Activated CD8-positive, alpha-beta memory T cell treated with anti-CD3 and anti-CD28 coated beads for 4 hours (primary cell): ENCODE measurements at places on chromosomes 4 and X.
A peak's percentile ranks its signal among the peaks of the same experiment; 100 is the strongest.

DNA sequence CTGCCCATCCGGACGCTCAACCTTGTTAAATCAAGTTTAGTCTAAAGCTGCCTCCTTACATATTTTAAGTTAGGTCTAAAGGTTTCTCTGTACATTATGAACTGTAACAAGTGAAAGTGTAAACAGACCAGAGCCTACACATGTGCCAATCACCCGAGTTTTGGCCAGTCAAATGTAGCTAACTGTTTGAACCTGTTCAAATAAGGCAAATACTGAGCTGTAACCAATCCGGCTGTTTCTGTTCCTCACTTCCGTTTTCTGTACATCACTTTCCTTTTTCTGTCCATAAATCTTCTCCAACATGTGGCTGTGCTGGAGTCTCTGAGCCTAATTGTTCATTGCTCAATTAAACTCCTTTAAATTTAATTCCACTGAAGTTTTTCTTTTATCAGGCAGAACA is 113.3 kb upstream of the SHISA3 start:
- DNase-seq = no peak

DNA sequence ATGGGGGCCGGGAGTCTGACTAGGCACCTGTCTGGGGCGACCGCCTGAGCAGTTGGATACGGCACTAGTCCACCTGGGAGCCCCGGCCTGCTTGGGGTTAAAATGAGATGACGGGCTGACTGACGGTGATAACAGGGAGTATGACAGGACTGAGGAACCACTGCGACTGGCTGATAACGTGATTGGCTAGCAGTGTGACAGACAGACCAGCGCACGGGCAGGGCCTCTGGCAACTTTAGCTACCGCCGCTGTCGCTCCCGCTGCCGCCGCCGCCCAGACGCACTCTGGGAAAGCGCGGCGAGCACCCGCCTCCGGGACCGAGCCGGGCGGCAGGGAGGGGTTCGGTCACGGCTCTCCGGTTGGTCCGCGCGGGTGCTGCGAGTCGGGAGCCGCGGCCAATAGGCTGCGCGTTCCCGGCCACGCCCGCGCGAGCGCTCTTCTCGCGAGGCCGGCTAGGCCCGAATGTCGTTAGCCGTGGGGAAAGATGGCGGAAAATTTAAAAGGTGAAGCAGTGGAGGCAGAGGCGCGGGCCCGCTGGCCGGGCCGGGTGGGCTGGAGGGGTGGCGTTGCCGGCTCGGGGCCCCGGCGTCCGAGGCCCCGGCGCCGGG is at the start of gene SUV39H1:
TSS of gene SUV39H1 (plus strand) at position 434 of the 608 bp plus-strand sequence. CDS start at position 485, 51 bp downstream.
- DNase-seq = peak; percentile 62

DNA sequence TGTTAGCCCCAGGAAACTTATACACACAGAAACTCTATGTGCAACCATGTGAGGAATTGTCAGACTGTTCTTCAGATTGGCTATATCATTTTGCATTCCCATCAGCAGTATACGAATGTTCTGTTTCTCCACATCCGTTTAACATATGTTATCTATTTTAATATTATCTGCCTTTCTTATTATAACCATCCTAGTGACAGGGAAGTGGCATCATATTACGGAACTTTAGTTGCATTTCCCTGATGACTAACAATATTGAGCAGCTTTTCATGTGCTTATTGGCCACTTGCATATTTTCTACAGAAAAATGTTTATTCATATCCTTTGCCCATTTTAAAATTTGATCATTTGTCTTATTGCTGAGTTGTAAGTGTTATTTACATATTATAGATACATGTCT is 36.5 kb upstream of the IL15 start:
- no peak for DNase-seq

DNA sequence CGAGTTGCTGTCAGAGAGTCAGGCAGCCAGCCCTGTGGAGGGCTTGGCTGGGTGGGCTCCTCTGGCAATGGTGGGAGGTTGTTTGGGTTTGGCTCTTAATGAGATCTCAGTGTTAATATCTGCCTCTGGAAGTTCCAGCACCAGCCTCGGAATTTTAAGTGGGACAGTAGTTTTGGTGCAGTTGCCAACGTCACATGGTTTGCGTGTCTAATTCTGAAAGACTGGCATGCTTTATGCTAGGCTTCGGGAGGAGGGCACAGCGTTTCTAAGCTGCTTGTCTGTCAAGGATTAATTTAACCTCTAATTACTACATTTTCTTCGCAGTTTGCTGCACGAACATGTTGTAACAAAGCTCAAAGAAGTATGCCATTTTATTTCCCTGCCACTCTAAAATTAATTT is 9.2 kb downstream of the MAMLD1 start:
- DNase-seq = no peak

GRCh38 chr4:150849016-150849415 is 166.1 kb downstream of the LRBA start:
- DNase-seq = no peak

GRCh38 chrX:138485224-138485623 is 226.3 kb downstream of the FGF13 start:
- no peak for DNase-seq

DNA sequence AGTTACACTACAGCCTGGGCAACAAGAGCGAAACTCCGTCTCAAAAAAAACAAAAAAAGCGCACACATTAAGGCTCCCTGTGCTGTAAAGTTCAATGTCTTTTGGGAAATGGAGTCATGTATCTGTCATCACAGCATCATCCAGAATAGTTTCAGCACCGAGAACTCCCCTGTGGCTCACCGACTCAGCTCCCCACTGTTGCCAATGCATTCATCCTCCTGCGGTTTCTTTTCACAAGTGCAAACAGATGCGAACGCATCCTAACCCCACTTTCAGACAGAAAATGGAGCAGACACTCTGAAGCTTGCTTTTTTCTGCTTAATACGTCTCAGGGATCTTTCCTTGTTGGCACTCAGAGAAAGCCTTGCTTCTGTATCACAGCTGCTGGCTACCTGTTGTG is 13.8 kb upstream of the SH3TC1 start:
- no peak for DNase-seq

- no peak for DNase-seq
Observed at GRCh38 chr4:113534711-113535110, 226.8 kb downstream of the CAMK2D start.

- no peak for DNase-seq
Observed at GRCh38 chr4:48322063-48322462, 19.3 kb upstream of the SLAIN2 start.

DNA sequence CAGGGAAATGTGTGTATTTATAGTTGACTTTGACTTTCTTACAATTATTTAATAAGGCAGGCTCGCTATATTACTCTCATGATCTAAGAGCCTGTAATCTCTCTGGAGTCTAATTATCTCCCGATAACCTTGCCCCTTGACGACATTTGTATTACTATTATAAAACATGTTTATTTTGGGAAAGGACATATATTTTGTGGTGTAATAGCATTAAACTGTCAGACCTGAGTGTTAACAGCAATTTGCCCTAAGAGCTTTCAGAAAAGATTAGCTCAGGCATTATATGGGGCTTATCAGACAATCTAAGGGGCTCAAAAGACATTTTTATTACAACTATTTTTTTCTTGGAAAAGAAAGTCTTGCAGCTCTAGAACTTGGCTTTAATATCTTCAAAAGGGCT is 427.9 kb upstream of the SLIT2 start:
- DNase-seq = no peak

- no peak for DNase-seq
Observed at GRCh38 chrX:97328853-97329390, 445.2 kb downstream of the RPA4 start.

GRCh38 chr4:28973587-28974350 is 1746.4 kb upstream of the PCDH7 start:
- no peak for DNase-seq
